ENCODE measurements at places on chromosomes 7 and 10.

DNA sequence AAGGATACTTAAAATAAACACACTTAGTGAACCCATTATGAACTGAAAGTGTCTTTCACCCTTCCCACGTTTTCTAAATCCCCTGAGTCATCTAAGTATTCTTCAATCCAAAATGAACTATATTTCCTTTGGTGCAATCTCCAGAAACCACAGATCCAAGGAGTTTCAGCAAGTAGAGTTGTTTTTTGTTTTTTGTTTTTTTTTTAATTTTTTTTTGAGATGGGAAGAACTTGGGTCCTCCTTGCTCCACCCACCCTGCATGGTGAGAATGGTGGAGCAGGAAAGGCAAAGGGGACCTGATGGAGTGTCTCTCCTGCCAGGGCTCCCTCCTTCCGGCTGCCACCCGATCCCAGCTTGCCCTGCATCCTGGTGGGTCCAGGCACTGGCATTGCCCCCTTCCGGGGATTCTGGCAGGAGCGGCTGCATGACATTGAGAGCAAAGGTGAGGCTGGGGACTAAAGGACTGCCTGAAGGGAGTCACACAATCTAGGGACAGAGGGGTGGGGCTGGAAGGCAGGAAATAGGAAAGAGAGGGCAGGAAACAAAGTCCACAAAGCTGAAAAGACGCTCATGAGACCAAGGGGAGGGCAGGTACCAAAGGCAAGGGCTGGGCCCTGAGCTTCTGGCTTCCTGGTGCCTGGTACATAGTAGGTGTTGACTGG lies 12.1 kb downstream of the ATG9B start:
- DNase-seq, result no peak

DNA sequence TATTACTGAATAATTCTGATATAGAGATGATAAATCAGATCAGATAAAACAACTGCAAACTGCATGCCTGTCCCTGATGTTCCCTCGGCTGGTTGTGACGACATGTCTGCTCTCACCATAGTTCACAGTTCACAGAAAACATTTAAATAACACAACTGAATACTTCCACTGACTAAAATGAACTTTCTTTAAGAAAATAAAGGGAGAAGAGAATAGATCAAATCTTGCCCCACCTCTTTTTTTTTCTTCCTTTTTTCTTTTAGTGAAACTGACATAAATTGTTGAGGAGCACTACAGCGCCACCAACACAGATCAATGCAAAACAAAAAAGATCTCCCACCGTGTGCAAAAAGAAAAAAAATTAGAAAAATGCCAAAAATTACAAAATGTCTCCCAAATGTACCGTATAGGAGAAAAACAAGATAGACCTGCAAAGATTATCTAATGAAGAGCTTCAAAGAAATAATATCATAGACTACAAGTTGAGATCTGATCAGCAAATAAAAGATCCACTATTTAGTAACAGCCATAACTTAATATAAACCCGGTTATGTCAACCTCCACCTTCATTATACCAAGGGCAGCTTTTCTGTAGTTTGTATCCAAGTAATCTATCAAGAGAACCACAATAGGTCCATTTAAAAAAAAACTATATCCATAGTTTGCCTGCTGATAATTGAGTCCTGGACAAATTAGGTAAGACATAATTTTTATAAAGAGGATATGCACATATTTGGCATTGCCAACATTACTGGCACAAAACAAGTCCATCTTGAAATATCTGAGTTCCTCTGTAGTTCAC lies 30.7 kb upstream of the EPC1 start:
- DNase-seq, result peak; percentile 46

GRCh38 chr7:46695051-46695708 lies 774.1 kb upstream of the IGFBP3 start:
- DNase-seq, result no peak

DNA sequence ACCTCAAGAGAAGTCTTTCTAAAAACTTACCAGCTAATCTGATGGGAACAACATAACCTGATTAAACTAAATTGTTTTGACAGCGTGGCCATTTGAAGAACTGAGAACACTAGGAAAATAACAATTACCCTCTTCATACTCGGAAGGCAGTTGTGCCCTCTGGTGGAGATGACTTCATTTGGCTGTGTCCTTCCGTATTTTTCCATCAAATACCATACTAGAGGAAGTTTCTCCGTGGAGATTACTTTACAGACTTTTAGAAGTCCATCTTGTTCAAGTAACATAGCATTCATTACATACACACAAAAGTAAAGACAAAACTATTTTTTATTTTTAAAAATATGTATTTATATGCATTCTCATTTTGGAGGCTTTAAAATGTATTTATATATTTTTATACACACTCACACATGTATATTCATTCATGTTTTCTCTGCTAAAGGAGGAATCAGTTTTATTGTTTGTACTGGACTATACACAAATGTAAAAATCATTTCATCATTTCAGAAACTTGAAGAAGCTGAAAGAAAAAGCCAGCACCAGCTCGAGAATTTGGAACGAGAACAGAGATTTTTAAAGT lies 25.2 kb downstream of the SMNDC1 start:
- peak; percentile 50 for DNase-seq

GRCh38 chr7:16129431-16130110 lies 291.8 kb downstream of the CRPPA start:
- no peak for DNase-seq

DNA sequence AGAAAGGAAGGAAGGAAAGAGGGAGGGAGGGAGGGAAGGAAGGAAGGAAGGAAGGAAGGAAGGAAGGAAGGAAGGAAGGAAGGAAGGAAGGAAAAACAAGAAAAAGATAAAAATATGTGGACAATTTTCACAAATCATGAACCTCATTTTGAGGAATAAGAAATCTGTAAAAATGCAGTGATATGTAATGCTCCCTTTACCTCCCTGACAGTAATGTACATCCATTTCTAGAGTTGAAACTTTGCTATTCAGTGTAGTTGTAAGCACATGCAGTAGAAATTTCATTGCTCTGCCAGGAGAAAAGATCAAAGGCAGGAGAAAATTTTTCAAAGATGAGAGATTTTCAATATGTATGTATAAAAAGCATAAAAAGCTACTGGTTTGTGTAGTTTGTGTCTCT lies 189.5 kb upstream of the MYO3A start:
- no peak for DNase-seq

- DNase-seq, result no peak
Observed at GRCh38 chr10:97733256-97733655, 3.7 kb upstream of the ZFYVE27 start.

GRCh38 chr7:104855861-104856260 lies 158.1 kb upstream of the KMT2E start:
- DNase-seq, result no peak

DNA sequence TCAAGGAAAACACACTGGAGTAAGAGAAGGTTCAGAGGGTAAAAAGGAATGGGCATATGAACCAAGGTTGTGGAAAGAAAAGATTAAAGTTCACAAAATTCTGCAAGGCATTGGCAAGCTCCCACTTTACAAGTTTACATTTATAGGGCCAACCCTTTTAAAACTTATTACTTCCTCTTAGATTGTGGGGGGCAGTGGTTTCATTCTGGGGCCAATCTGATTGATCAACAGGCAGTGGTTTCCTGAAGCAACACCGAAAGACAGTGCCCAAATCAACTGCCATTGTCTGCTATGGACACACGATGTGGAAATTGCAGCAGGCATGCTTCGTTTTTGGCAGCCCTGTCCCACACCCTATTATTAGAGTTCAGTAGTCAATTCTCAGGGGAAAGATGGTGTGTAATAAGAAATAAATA lies 154.0 kb downstream of the SGMS1 start:
- DNase-seq, result no peak

Data from RPMI8226 (cell line).